ENCODE measurements at places on chromosomes 16 and 17. TPM values are rescaled to one million over a fixed set of nuclear protein-coding genes. Genes with fewer than 3 reads are reported as not detected.

ANKRD13B gene
- 74.0 TPM for total RNA-seq

YBX2 gene
- total RNA-seq = 6.1 TPM

KRTAP1-5 gene
- not detected for total RNA-seq

DNAH9 gene
- total RNA-seq = 16.9 TPM

TP53TG3 gene
- not detected for total RNA-seq

RPL23 gene
- total RNA-seq = 376 TPM

C17orf50 gene
- total RNA-seq = not detected

CLDN7 gene
- not detected for total RNA-seq

MMP28 gene
- total RNA-seq = 13.3 TPM

MT4 gene
- total RNA-seq = not detected

MILR1 gene
- total RNA-seq = 6.4 TPM

HSPB9 gene
- 0.45 TPM for total RNA-seq

KRTAP4-1 gene
- not detected for total RNA-seq

PRKAR1A gene
- total RNA-seq = 398 TPM

KRTAP17-1 gene
- total RNA-seq = not detected

CCL22 gene
- total RNA-seq = not detected

ADAM11 gene
- total RNA-seq = 61.0 TPM

CCL16 gene
- total RNA-seq = not detected

HOXB3 gene
- not detected for total RNA-seq

KCNG4 gene
- 0.27 TPM for total RNA-seq

SLC4A1 gene
- 0.08 TPM for total RNA-seq

RILP gene
- total RNA-seq = 14.0 TPM

TEKT3 gene
- total RNA-seq = 3.8 TPM

ADORA2B gene
- 13.7 TPM for total RNA-seq

BMERB1 gene
- 315 TPM for total RNA-seq

HOXB6 gene
- not detected for total RNA-seq

KIF2B gene
- not detected for total RNA-seq

EVPLL gene
- total RNA-seq = not detected

CCL8 gene
- total RNA-seq = not detected

NEUROD2 gene
- 20.8 TPM for total RNA-seq

C16orf78 gene
- not detected for total RNA-seq

PIRT gene
- total RNA-seq = 2.4 TPM

C17orf113 gene
- total RNA-seq = 3.8 TPM

NEK8 gene
- total RNA-seq = 2.6 TPM

Measured in dorsolateral prefrontal cortex (tissue), 122 donors.